Left lung (tissue), 14 donors: ENCODE measurements at places on chromosomes 11 and 22. TPM values are rescaled to one million over a fixed set of nuclear protein-coding genes. Genes with fewer than 3 reads are reported as not detected.
A peak's percentile ranks its signal among the peaks of the same experiment; 100 is the strongest.

- DNase-seq = no peak
Measured at GRCh38 chr11:1648653-1649420, 19.3 kb downstream of the KRTAP5-5 start.

DNA sequence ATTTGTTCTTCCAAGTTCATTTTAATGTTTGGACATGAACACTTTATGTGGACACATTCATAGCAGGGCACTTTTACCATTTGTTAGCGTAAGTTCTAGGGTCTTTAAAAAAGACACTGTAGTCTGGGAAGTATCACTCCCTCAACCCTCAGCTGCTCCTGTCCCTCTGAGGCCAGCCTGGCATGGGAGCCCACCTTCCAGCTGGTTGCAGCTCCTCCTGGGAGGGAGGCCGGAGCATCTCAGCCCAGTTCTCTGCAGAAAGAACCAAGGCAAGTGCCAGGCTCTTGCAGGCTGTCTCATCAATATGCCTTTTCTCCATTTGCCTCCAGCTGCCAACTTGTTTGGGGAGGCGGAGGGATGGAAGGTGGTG is 150.6 kb downstream of the OPCML start:
- no peak for DNase-seq

- no peak for DNase-seq
Measured at GRCh38 chr11:27754035-27755017, 54.1 kb upstream of the BDNF start.

GRCh38 chr11:68287419-68287818 is 15.6 kb upstream of the C11orf24 start:
- no peak for DNase-seq

GRCh38 chr11:96136613-96137298 is 206.2 kb downstream of the MAML2 start:
- no peak for DNase-seq

- no peak for DNase-seq
Measured at GRCh38 chr22:35664955-35665587, 16.8 kb downstream of the APOL6 start.

- DNase-seq = no peak
Measured at GRCh38 chr11:113894421-113894996, 10.1 kb upstream of the HTR3B start.

GRCh38 chr22:23157560-23158515 is 12.6 kb downstream of the RAB36 start:
- DNase-seq = peak; percentile 63

DNA sequence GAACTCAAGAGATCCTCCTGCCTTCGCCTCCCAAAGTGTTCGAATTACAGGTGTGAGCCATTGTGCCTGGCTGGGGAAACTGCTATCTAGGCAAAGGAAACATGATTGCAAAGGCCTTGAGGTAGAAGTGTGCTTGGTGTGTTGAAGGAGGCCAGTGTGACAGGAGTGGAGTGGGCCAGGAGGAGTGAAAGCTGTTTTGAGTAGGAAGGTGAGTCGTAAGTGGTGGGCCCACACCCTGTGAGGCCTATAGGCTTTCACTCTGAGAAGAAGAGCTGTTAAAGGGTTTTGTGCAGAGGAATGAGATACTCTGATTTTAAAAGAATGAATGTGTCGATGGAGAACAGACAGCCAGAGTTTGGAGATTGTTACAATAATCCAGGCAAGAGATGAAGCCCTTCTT is 43.4 kb downstream of the WEE1 start:
- DNase-seq = no peak

MPZL2 gene
- 89.4 TPM for polyA plus RNA-seq

MRGPRX2 gene
- not detected for polyA plus RNA-seq

C1QTNF5 gene
- 52.0 TPM for polyA plus RNA-seq

LIPT2 gene
- 4.9 TPM for polyA plus RNA-seq

CRYBA4 gene
- polyA plus RNA-seq = 0.45 TPM
